AG04450 (cell line): ENCODE measurements at places on chromosomes 16 and 17. TPM values are rescaled to one million over a fixed set of nuclear protein-coding genes. Genes with fewer than 3 reads are reported as not detected.

DNA sequence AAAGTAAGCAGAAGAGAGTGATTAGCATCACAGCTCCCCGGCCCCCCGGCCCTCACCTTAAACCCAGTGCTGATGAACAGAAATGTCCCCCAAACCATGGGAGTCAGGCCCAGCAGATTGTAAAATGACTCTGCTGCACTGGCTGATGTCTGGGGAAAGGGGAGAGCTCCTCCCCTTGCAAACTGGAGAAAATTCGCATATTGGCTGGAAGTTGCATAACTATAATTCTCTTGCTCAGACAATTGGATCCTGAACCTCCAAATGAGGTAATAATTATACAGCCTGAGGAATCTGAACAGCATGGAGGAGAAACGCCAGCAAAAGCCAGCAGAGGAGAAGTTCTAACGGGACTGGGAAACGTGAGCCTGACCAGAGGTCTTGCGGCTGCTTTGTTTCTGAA, 109.7 kb downstream of the C16orf95 start:
- peak; percentile 55 for DNase-seq

DNA sequence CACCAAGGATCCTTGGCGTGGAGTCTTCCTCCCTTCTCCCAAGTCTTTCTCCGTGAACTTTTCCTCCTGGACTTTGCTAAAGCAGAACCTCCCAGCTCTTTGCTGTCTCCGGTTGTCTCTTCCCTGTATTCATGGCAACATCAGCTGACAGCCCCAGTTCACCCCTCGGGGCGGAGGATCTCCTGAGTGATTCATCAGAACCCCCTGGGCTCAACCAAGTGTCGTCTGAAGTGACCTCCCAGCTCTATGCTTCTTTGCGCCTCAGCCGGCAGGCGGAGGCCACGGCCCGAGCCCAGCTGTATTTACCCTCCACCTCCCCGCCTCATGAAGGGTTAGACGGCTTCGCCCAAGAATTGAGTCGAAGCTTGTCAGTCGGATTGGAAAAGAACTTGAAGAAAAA, 943 bp downstream of the CNTROB start:
- no peak for DNase-seq

DNA sequence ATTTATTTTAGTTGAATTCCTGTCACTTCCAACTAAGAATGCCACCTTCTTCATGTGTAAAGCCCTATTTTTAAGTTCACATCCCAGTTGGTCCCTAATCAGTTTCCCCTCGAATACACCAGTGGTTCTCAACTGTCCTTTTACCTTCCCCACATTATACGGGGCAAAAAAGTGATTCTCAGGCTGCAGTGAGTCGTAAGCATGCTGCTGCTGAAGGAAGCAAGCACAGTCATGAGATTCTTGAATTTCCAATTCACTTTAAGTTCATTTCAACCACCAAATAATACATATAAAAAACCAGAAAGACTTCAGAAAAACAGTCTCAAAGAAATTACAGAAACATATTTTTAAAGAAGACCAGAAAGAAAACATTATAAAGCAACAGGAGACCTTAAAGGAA, 47.9 kb downstream of the UBE2G1 start:
- no peak for DNase-seq

DNA sequence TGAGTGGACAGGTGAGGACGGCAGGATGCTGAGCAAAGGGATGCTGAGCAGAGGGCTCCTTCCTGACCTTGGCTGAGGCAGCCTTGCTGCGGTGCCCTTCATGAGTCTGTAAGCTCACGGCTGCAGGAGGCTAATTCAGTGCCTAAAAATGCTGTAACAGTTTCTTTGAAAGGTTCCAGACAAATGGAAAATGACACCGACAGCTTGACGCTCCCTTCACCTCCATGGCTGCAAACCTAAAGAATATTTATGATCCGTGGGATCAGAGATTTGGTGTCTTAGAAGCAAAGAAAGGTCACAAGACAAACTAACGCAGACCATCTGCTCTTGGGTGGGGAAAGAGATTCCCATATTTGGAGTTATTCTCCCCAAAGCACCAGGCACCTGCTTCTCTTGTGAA, 28.0 kb downstream of the TOM1L2 start:
- no peak for DNase-seq

- DNase-seq, result no peak
These were observed 269.8 kb upstream of the MYOCD start for GRCh38 chr17:12395733-12396354.

CCDC200 gene
- not detected in 2 replicates for polyA plus RNA-seq

CCL2 gene
- polyA plus RNA-seq, result 119 and 176 TPM in 2 replicates
